GM23248 (cell line): ENCODE measurements at places on chromosomes 1 and 21.

DNA sequence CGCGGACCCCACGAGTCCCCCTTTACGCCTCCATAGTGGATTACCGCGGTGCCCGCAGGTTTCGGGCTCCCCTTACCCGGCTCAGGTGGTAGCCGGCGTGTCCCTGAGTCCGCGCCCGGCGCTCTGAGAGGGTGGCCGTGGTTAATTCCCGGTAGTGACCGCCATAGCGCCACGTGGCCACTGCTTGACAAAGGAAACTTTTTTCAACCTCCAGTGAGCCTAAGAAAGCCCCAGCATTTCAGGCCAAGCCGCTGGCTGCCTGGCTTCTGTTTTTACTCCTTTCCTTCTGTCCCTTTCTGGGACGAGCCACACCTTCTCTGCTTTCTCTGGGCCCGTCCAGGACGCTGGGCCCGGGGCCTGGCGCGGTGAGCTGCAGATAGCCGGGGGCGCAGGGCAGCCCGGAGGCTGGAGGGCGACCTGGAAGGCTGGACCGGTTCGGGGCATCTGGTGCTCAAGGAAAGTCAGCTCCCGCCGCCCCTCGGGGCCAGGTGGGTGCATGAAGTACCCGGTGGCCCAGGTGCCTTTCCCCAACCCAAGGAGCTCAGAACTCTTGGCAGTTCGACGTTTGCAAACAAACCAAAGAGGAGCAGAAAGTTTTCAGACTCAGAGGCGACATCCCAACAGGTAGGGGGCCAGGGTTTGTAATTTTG is 540 bp upstream of the C1orf198 start:
- DNase-seq = peak; percentile 68

- no peak for DNase-seq
These were observed 34.5 kb downstream of the PROX1 start for GRCh38 chr1:214022229-214022791.

- DNase-seq = no peak
These were observed 117.6 kb downstream of the PTGER3 start for GRCh38 chr1:70930062-70930461.

DNA sequence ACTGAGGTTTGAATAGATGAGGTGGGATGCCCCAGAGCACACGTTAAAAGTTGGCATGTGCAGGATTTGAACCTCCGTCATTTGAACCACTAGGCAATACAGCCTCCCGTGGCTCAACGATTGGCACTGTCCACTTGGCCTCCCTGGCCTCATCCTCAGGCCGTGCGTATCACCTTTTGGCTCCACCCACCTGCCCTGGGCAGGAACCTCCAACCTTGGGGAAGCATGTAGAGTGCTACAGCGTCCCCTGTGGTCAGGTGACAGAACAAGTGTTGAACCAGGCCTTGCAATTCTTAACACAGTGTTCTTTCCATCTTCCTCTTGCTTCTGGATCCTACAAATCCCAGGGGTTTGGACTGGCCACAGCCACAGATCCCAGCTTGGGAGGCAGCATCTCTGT is 112.6 kb downstream of the PAX7 start:
- DNase-seq = no peak

DNA sequence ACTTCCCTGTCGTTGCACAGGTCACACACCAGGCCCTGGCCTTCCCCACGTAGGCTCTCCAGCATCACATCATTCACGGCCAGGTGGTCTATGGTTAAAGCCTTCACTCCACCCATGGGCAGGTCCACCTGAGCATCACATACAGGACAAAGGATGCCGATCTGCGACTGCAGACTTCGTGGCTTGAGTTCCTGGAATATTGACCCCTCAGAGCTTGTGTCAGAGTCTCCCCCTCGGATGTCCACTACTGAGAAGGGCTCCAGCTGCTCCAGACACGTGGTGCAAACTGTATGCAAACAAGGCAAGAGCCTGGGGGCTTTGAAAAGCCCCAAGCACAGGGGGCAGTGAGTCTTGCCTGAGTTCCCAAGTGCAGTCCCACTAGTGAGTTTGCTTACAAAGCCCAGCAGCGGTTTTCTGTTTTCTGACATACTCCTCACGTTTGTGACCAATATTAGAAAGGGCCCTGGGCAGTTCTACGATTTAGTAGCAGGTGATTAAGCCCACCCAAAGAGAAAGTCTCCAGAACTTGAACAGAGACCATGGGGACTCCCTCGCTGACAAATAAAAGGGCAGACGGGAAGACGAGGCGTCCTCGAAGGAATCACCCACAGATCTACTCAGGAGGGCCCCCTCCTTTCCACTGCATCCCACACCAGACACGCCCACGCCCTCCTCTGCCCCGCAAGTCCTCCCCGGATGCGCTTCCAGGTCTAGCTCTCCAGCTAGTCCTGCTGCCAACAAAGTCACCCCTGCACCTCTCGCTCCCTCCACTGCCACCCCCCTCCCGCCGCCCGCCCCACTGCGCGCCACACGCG is 568 bp downstream of the TRIM45 start:
- DNase-seq = peak; percentile 81

- DNase-seq = no peak
These were observed 290.0 kb upstream of the RUNX1 start for GRCh38 chr21:35338881-35339632.

DNA sequence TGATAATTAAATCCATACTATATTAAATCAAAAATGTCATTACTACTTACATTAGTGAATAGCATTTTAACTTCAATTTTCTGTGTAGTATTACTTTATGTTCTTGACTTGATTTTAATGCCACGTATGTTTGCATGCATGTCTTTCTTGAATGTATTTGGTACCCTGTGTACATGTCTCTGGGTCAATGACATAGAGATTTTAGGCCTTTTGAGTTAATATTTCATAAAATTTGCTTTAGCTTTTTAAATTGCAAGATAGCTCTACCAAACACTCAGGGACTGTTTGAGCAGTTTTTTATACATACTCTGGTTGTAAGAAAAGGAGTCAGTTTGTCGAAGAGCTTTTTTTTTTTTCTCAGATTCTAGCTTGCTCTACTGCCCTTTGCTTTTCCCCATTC is 1.5 kb downstream of the MLLT11 start:
- DNase-seq = no peak

GRCh38 chr1:15344800-15345704 is 64.6 kb upstream of the EFHD2 start:
- no peak for DNase-seq

GRCh38 chr1:235160383-235160956 is 580 bp downstream of the RBM34 start:
- peak; percentile 73 for DNase-seq

GRCh38 chr21:36918291-36918690 is 48.2 kb downstream of the HLCS start:
- no peak for DNase-seq

DNA sequence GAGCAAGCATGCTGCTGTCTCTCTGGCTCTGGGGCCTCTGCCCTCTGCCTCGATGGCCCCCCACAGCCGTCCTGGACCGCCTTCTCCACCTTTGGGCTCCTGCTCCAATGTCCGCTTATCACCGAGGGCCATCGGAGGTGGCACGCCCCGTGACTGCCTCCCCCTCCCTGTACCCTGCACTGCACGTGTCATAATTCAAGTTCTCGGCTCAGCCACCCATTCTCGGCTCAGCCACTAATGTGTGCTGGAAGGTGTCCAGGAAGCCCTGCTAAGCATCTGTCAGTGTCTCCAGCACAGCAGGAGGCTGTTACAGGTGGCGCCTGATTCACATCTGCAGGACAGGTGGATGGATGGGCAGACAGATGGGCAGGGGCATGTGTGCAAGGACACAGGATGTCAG is 45.5 kb downstream of the TP73 start:
- DNase-seq = no peak

GRCh38 chr1:2258996-2259395 is 30.9 kb downstream of the SKI start:
- no peak for DNase-seq

DNA sequence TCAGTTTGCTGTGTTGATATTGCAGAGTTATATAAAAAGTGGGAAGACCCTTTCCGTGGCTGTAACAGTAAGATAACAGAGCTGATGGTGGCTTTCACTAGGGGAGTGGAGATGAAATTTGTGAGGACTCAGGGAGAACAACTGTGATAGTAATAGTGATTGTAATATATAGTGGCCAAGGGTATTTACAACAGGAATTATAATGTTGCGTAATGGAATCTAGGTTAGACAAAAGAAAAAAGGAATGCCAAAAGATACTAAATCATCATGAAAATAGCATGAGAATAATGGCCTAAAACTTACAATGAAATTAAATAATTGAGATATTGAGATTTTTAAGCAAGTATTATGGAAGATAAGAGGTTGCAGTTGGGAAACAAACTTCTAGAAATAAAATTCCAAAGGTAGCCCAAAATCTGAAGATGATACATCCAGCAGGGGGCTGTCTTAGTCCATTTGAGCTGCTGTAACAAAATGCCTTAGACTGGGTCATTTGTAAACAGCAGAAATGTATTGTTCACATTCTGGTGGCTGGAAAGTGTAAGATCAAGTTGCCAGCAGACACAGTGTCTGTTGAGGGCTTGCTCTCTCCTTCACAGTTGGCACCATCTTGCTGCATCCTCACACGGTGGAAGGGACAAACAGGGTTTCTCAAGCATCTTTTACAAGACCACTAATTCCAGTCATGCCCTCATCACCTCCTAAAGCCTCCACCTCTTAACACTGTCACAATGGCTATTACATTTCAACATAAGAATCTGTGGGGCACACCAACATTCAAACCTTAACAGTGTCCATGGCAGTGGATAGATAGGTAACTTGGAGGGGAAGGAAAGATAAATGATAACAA is 711.2 kb downstream of the MRPL39 start:
- DNase-seq = peak; percentile 5

- no peak for DNase-seq
These were observed 23.0 kb downstream of the LRRC3 start for GRCh38 chr21:44478124-44478800.

- no peak for DNase-seq
These were observed 824 bp upstream of the IFI44L start for GRCh38 chr1:78619446-78619802.

GRCh38 chr1:82268826-82269225 is 468.1 kb downstream of the ADGRL2 start:
- no peak for DNase-seq

DNA sequence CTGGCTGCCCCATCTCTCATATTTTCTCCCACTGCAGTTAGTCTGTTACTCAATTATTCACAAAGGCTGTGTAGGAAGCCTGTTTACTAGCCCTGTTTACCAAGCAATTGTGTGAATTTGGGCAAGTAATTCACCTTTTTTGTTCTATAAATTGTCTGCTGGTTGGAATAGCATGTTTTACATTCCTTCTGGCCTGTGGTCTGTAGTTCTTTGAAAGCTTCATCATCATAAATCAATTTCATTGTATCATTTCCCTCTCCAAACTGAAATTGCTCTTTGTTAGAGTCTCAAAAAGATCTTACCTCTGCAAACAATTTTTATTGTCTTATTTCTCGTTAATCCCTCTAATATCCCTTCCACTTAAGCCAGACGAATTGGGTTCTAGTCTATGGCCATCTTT is 1059.5 kb upstream of the ADGRL4 start:
- no peak for DNase-seq

GRCh38 chr1:65388908-65389695 is 31.4 kb upstream of the LEPR start:
- DNase-seq = no peak

DNA sequence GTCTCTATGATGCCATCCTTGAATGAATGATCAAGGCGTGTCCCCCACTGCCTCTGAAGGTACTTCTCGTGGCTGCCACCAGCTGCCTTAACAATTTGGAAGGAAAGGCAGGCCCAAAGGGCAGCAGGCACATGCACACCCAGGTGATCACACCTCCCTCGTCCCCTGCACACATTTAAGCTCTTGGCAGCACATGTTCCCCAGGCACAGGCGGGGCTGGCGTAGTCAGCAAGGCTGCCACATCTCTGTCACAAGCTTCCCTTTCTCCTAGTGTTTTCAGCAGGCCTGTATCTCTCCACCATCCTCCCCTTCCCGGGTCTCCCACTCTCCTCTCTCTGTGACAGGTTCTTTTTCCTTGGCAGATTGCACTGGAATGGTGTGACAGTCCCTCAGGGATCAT is 111.9 kb downstream of the CACNA1E start:
- DNase-seq = no peak

DNA sequence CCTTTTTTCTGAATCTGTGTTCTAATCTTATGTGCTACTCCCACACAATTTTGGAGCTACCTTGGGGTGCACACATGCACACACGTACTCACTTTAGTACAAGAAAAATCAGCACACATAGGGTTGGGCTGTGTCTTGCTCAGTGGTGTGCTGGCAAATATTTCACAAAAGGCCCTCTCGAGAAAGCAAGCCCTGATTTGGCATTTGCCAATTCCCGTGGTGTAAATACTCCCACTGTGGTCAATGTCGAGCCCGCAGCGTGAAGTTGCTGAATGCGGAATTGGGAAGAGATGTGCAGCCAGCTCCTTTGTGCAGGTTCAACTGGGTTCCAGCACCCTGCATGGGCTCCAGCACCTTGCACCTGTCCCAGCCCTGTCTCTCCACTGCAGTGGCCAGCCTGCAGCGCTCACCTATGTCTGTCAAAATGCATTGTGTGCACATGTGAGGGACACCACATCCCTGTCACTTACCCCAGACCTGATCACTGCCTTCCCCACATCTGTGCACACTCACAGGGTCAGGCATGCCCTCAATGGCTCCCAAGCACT is 78.4 kb upstream of the WNT4 start:
- no peak for DNase-seq

- DNase-seq = no peak
These were observed 328.9 kb upstream of the USP25 start for GRCh38 chr21:15400905-15401304.

- DNase-seq = no peak
These were observed 96.1 kb upstream of the KCNA3 start for GRCh38 chr1:110770832-110771231.

GRCh38 chr1:67889953-67890567 is 56.8 kb upstream of the GNG12 start:
- DNase-seq = peak; percentile 92

- no peak for DNase-seq
These were observed 396.0 kb downstream of the LRRIQ3 start for GRCh38 chr1:73801912-73802429.

DNA sequence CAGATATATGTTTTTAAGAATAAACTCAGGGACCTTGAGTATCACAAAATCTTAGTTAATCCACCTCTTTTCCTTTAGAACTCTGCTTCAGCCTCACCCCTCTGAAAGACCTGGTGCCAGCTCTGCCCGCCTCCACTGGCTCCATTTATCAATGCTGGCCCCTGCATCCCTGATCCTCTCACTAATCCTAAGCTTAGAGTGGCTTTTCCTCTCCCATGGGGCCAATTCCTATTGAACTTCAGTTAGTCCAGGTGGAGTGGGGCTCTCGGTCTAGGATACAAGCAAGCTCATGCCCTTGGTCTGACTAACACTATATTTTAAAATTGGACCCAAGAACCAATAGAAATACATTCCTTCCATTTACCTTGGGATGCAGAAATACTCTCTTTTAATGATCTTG is 87.0 kb downstream of the RGS7 start:
- no peak for DNase-seq

DNA sequence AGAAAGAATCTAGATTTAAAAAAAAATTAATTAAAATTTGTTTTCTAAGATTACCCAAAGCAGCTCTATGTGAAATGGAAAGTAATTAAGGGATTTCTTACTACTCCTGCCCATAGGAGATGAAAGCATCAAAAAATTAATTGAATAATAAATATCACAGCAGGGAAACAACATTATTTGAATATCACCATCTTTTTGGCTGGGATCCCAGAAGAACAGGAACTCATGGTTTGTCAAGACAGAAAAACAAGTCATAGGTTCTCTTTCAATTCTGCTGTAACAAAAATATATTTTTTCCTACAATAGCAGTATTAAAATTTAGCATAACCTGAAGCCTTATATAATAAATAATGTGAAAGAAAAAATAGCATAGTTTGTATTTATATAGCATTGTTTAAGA is 1713.4 kb downstream of the NCAM2 start:
- no peak for DNase-seq

- DNase-seq = no peak
These were observed 464 bp downstream of the COL11A1 start for GRCh38 chr1:103107741-103108375.
